Bone marrow (tissue), 2 donors: ENCODE measurements at places on chromosomes 7 and 10.

GRCh38 chr7:132292803-132293202 lies 283.5 kb downstream of the PLXNA4 start:
- DNase-seq, result no peak

- DNase-seq, result no peak
Measured at GRCh38 chr10:12121673-12122072, 7.8 kb upstream of the SEC61A2 start.

- DNase-seq, result no peak
Measured at GRCh38 chr10:104077247-104077646, 8.4 kb downstream of the COL17A1 start.

- DNase-seq, result no peak
Measured at GRCh38 chr7:2487586-2488271, 11.5 kb upstream of the GRIFIN start.

- no peak for DNase-seq
Measured at GRCh38 chr7:99109108-99110051, 34.5 kb downstream of the SMURF1 start.

GRCh38 chr7:146875981-146876380 lies 759.4 kb downstream of the CNTNAP2 start:
- no peak for DNase-seq

GRCh38 chr10:19628767-19629560 lies 187.3 kb upstream of the PLXDC2 start:
- DNase-seq, result no peak

GRCh38 chr10:122062831-122063674 lies 74.1 kb downstream of the TACC2 start:
- DNase-seq, result no peak

DNA sequence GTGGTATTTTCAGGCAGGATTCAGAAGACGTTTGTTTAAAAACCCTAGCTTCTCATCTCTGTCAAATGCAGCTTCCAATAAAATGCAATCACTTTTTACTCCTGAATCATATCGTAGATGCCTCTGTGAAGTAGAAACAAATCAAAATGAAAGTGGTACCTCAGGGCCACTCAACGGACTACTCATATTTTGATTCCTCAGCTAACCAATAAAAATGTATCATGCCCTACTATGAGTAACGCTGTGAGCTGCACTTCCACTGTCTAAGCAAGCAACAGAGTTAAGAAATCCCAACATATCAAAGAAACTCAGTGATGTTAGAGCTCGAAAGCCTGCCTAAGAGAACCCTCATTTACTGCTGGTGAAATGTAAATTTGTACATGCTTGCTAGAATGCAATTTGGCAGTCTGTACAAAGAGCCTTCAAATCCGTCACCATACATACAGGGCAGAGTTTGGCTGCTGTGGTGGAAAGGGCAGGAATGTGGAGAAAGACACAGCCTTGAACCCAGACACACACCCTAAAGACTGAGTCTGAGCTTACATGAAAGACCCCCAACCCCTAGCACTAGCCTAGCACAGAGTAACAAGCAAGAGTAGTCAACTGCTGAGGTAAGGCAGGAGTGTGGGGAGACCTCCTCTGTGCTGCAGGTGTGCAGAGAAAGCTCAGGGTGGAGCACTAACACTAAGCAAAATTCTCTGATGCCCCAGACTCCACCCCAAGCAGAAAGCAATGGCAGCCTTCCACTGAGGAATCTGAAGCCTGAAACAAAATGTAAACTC lies 151.5 kb downstream of the ANK3 start:
- no peak for DNase-seq

DNA sequence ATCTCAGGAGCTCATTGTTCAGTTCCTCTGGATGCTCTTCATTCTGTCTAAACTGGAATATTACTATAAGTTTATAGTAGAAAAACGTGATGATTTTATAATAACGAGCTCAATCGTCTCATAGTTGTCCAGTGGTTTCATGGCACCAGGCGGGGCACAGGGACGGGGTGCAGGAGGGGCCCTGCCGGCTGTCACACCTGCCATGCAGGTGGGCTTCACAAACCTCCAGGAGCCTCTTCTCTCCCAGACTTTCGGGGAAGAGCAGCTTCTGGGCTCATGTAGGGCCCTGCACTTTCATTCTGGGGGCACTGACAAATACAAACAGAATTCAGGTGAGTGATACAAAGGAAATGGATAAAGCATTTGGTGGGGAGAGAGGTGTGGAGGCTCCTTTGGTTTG lies 146.9 kb upstream of the KLF6 start:
- no peak for DNase-seq
